ENCODE measurements at places on chromosomes 5 and 9.

GRCh38 chr5:68404246-68404645, 188.7 kb downstream of the PIK3R1 start:
- DNase-seq = no peak

- DNase-seq = no peak
Observed at GRCh38 chr5:118894709-118895108, 93.6 kb downstream of the DTWD2 start.

- no peak for DNase-seq
Observed at GRCh38 chr5:64775291-64775690, 6.6 kb downstream of the CWC27 start.

DNA sequence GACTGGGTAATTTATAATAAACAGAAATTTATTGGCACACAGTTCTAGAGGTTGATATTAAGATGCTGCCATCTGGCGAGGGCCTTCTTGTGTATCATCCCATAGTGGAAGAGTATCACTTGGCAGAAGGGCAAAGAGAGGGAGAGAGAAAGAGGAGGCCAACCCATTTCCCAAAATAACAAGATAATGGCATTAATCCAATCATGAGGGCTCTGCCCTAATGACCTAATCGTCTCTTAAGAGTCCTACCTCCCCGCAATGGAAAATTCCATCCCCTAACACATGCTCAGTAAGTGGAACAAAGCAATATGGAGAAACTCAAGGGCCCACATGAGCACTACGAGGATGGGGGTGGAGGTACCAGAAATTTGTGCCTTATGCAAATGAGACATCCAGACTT, 17.6 kb upstream of the VDAC1 start:
- DNase-seq = no peak

- no peak for DNase-seq
Observed at GRCh38 chr9:14092344-14092743, 221.6 kb downstream of the NFIB start.

DNA sequence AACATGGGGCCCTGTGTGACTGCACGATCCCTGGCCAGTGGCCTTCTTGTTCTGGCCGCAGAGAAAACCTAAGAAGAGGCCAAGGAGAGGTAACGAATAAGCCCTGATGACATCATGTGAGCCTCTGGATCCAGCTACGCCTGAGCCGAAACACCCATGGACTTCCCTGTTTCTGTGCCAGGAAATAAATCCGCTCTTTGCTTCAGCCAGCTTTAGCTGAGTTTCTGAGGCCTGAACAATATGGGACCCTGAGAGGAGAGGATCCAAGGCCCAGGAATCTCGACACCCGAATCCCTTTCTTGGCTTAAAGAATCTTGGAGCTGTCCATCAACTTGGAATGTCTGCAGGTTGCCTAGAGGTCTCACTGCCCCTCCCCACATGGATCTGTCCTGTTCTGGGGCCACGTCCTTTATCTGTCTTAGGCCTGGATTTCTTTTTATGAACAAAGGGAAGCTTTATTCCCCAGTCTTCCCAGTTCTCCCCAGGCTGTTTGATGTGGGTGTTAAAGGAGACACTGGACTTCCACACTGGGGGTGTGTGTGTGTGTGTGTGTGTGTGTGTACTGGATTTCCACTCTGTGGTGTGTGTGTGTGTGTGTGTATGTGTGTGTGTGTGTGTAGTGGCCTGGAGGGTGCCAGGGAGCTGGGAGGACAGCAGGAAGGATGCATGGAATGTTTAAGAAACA, 13.7 kb downstream of the IER5L start:
- no peak for DNase-seq

DNA sequence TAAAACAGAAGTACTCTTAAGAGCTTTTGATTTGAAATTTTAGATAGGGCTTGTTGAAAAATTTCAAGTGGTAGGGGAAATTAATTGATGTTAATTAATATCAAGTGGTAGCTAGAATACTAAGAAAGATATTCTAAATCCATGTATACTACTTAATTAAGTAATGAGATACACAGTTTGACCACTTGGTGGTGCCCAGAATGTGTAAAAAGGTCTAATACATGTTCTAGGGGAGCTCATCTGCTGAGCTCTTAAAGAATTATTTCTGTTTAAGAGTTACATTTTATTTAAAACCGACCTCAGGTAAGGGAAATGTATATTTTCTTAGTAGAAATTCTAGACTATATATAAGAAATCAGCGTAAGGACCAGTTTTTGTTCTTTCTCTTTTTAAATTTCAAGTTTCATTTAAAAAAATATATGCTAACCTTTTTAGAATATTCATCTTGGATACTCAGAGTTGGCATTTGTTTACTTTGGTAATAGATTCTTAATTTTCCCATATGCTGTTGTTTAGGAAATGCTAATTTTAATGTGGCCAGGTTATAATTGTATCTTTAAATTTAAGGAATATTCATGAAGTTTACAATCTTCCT, 61.5 kb downstream of the LNPEP start:
- peak; percentile 47 for DNase-seq

DNA sequence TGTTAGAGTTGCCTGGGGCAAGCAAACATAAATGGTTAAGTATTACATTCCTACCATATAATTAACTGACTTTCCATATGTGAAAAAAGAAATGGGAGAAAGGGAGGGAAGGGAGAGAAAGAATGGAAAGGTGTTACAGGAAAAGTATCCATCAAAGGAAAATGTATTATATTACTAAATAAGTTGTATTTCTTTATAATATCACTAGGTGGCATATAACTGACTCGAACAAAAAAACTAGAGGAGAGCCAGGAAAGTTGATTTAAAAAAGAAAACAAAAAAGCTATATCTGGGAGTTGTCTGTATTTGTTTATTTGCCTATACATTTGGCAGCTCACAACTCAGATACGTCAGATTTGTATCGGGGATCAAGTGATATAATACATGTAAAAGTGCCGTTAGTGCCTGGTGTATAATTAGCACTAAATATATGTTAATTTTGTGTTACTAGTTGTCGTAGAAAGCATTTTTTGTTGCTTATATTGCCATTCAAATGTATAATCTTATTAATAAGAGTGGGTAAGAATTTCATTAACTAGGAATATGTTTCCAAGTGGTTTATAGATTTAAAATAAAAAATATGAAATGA, 59.6 kb upstream of the ADAMTS19 start:
- DNase-seq = no peak

DNA sequence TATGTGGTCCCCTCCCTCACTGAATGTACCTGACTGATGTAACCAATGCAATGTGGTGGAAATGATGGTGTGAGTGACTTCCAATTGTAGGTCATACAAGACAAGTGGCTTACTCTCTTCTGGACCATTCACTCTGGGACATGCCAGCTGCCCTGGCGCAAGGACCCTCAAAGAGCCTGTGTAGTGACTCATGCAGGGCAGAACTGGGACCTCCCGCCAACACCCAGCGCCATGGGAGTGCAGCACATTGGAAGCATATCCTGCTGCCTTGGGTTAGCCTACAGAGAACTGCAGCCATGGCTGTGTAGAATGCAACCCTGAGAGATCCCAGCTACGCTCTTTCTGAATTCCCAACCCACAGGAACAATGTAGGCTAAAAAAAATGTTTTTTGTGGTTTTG, 90.0 kb upstream of the PANK3 start:
- DNase-seq = no peak

All from M059J (cell line).